ENCODE measurements at places on chromosomes 4 and X.

DNA sequence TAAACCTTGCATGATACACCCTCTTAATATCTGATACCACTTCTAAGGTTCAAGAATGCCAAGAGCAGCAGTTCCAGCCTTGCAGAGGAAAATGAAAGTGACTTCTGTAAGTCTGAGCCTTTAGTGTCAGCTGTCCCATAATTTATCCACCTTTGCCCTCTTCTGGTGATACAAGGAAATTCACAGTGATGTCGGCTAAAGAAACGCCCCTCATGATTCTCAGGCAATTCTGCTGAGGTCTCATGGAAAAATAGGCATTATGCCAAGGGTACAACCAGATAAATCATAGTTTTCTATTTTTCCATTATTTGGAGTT is 172.2 kb upstream of the CXCL13 start:
- DNase-seq: no peak

- peak; percentile 84 for DNase-seq
Measured at GRCh38 chr4:40309250-40309774, 25.8 kb upstream of the CHRNA9 start.

- DNase-seq: no peak
Measured at GRCh38 chr4:77600521-77601451, 4.8 kb upstream of the CXCL13 start.

GRCh38 chr4:40455340-40455902 is 120.3 kb downstream of the CHRNA9 start:
- no peak for DNase-seq

- no peak for DNase-seq
Measured at GRCh38 chr4:114087596-114088230, 108.3 kb upstream of the ARSJ start.

DNA sequence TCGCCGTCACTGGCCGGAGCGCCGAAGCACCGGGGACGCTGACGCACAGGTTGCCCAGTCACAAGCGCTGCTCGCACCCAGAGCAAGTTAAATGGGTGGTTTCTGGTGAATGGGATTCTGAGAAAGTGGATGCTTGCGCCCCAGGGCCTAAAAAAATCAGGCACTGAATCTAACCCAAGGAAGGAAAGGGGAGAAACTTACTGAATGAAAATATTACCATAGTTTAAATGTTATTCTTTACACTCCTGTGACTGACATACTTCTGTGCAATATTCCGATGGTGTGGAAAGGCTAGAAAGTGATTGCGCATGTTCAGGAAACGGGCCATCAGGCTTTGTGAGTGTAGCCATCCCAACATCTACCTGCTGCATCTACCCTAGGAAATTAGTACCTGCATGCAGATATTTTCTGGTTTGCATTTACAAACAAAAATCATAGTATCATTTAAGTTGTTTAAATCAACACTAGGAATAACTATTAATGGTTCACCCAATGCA is 838 bp upstream of the ABCG2 start:
- DNase-seq: no peak

GRCh38 chrX:40279762-40280161 is 182.0 kb upstream of the BCOR start:
- DNase-seq: no peak

- no peak for DNase-seq
Measured at GRCh38 chr4:41148292-41148691, 66.0 kb downstream of the APBB2 start.

- no peak for DNase-seq
Measured at GRCh38 chr4:189001283-189001970, 862.2 kb downstream of the TRIML1 start.

DNA sequence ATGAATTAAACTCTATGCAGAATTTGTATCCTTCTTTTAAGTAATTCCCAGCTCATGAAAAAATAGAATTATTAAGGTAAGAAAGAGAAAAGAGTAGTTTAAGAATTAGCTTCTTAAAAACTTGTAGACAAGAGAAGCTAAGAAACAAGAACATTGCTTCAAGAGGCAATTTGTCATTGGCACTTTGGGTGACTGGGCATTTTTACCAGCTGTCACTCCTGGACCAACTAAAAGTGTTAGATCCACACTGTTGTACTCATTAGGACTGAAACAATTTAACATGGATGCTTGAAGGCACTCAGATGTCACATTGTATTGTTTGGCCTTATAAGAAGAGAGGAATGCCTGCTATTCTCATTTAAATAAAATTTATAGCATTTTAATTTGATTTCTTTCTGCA is 7.4 kb downstream of the COL25A1 start:
- no peak for DNase-seq

- DNase-seq: no peak
Measured at GRCh38 chr4:143643399-143643798, 57.1 kb downstream of the FREM3 start.

DNA sequence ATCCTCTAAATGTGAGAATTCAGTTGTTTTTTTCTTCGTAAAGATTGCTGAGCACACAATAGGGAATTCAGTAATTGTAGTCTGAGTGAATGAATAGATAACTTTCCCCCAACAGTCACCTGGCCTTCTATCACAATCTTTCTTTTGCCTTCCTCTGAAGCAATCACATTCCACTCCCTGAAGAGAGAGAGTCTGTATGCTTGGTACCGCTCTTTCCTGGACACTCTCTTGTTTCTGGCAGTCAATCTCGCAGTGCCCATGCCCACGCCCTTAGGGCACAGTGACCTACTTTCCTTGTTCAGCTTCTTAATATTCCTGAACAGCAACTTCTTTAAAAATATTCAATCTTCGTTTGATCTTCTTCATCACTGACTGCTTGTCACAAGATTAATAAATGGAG is 255.9 kb downstream of the ADAMTS3 start:
- DNase-seq: no peak

- DNase-seq: no peak
Measured at GRCh38 chrX:150868625-150869024, 29.8 kb downstream of the CD99L2 start.

DNA sequence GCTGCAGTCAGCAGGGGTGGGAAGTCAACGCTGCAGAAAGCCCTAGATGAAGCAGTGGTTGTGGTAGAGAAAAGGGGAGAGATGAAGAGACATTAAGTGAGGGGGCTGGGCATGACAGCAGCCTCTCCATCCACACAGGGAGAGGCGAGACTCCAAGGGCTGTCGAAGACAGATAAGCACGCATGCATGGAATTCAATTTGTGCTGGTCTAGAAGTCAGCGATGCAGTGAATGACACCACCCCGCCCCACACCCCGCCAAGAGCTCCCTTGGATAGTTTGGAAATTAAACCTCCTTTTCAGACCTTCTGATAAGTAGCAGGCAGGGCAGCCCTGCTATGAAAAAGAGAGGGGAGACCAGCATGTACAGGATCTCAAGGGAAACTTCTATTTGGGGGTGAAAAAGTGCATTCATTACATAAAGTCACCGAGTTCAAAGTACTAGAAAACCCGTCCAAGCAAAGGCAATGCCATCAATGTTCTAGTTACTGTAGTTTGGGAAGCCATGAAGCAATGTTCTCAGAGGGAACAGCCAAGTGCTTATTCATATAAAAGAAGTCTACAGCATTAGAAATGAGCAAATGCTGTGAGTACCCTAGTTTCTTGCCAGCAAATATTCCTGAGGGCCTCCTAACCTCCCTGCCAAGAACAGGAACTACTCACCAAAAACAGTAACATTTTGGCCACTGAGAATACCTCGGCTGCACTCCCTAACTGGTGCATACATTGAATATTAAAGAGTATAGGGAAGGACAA is 152.3 kb upstream of the ANXA10 start:
- DNase-seq: no peak

DNA sequence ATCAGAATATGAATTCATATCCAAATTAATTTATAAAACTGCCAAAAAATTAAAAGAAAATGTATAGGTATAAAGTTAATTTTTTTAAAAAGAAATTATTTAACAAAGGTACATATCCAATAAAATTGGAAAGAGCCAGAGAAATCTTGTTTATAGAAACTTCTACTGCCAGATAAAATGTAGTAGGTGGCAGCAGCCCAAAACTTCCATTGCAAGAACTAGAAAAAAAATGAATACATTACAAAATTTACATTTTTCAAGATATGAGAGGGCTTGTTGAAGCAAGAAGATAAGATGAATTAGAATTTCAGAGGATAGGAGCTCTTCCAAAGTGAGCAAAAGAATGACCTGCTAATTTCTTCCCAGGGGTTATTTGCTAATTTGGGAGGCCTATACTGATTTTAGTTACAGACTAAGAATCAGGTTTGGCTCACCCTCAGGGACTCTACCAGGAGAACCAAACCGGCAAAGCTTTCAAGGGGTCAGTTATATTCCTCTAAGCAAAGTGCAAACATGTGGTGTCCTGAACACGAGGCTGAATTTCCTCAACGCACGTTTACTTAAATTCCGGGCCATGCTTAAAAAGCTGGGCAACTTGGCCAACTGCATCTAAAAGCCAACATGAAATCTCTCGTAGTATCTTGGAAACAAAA is 17.5 kb downstream of the ANKRD50 start:
- no peak for DNase-seq

DNA sequence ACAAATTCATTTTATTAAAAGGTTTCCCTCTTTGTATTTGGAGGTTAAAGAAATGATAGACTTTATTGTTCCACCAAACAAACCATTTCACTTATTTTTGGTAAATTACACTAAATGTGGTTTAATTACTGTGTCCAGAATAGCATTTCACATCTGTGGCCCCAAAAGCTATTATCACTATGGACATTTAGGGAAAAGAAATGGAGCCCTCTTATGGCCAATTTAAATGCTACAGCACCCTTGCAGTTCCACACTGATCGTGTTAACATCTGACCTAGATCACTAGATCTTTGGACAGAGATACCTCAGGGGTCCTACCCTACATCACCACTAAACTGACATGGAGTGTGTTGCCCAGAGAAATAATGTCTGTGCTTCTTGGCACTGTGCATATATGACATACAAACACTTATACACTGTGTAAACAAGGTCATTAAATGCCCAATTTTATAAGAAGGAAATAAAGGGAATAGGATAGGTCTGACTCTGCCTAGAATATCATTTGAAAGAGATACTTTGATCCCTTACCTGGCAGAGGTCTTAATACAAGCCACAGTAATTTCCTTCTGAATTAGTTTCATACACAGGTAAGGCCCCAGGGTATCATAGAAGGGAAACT is 163.9 kb downstream of the KDR start:
- no peak for DNase-seq

GRCh38 chrX:151977923-151978322 is 3.4 kb upstream of the GABRE start:
- DNase-seq: no peak

GRCh38 chrX:98931216-98931615 is 1478.9 kb downstream of the PCDH19 start:
- DNase-seq: no peak

- no peak for DNase-seq
Measured at GRCh38 chrX:68894513-68895340, 65.9 kb downstream of the EFNB1 start.

GRCh38 chr4:40185830-40186664 is 10.8 kb upstream of the RHOH start:
- DNase-seq: no peak

DNA sequence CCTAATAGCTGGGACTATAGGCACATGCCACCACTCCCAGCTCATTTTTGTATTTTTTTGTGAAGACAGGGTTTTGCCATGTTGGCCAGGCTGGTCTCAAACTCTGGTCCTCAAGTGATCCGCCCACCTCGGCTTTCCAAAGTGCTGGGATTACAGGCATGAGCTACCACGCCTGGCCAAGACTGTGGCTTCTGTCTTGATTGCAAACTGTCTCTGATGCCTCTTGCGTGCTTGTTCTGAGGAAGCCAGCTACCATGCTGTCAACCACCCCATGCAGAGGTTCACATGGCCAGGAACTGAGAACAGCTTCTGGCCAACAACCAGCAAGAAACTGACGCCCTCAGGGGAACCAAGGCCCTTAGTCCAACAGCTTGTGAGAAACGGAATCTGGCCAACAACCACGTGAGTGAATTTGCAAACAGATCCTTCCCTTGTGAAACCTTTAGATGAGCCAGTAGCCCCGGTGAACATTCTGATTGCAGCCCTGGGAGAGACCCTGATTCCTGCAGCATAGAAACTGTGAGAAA is 71.2 kb downstream of the SUPT20HL2 start:
- no peak for DNase-seq

DNA sequence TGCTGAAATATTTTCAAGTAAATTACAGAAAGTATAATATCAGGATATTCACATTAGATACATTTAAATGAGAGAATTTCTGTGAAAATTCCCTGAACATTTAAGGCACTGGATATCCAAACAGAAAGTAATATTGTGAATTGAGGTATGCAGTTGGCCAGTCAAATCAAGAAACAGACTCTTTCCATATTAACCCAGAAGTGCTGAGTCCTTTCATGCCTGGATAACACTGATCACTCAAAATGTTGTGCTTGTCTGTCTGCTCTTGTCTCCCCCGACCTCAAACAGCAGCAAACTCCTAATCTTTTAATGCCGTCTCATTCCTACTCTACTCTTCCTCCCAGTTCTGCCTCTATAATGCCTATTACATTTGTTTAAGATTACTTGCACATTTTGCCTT is 51.2 kb downstream of the TBC1D9 start:
- no peak for DNase-seq

DNA sequence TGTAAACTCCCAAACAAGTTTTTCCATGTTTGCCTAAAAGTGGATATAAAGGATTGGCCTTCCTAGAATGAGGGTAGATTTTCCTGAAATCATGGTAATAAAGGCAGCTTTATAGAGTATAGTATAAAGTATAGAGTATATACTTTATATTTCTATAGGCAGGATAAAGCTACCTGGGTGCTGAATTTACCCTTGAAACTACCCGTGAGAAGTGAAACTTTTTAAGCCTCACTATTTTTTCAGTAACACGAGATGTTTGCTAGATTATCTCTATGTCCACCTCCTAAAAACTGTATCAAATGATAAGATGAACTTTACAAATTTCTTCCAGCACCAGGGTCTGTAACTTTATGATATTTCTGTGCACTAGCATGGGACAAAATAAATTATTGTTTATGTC is 340.0 kb upstream of the GALNTL6 start:
- no peak for DNase-seq

GRCh38 chr4:182881914-182882313 is 35.3 kb downstream of the DCTD start:
- DNase-seq: no peak

GRCh38 chr4:38665551-38666411 is 1.8 kb downstream of the KLF3 start:
- DNase-seq: no peak

DNA sequence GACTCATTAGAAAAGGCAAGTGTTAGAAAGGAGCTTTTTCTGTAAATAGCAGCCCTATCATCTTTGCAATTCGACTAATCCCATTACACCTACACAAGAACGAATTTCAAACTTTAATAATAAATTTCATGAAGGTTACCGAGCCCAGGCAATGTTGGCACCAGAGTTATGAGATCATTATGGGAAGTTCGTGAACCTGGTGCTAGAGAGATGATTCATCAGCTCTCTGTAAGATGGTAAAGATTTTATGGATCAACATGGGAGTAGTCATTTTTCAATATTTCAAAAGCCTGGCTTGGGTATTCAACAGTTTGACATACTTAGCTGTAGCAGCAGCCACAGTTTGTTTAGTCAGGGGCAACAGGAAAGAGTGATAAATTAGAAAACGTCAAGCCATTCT is 35.8 kb downstream of the AMELX start:
- no peak for DNase-seq

GRCh38 chrX:45571453-45571852 is 370.8 kb upstream of the DIPK2B start:
- no peak for DNase-seq

GRCh38 chrX:103783971-103784370 is 7.3 kb downstream of the PLP1 start:
- no peak for DNase-seq

All from stimulated activated CD4-positive, alpha-beta T cell treated with anti-CD3 and anti-CD28 coated beads, Interleukin-1b, Interleukin-23, amount 100 ng/mL, for 1 hour (primary cell).